Stimulated activated CD4-positive, alpha-beta T cell treated with anti-CD3 and anti-CD28 coated beads, Interleukin-15, amount 100 ng/mL, for 48 hours (primary cell): ENCODE measurements at places on chromosomes 7 and 10.

- DNase-seq: no peak
Observed at GRCh38 chr7:29256693-29257002, 62.1 kb downstream of the CHN2 start.

- DNase-seq: no peak
Observed at GRCh38 chr7:11524476-11525397, 307.3 kb downstream of the THSD7A start.

DNA sequence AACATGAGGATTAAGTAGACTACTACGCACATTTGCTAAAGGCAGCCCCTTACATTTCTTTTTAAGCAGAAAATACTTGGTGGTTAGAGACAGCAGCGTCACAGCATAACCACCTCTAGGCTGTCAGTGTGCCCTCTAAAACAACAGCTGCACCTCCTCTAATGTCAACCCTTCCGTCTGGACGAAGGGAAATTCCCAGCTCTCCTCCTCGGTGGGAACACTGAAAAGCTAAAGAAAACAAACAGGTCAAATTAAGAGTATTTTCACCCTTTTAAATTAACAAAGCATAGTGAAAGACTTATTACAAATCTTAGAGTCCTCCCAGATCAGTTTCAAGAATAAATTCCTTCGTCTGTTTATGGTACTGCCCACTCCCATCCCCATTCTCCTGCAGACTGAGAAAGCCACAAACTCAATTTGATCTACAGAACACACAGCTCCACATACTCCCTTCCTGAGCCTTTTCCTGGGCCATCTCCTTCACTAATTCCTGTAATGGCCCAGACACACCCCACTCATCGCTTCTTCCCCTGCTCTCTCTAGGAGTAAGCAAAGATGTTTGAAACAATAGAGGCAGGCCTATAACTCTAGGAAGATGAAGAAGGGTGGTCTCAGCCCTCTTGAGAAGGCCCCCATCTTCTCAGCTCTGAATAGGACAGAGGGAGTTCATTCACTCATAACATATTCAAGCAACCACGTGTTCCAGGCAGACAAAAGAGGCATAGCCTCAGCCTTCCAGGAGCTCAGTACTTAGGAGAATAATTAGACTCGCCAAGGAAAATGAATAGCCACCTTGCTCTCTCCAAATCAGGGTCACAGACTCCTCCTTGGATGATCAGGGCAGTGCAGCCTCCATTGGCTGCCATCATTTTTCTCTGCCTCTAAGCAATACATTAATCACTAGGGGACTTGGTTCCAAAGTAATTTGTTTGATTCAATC lies 47.5 kb upstream of the HNRNPH3 start:
- no peak for DNase-seq

DNA sequence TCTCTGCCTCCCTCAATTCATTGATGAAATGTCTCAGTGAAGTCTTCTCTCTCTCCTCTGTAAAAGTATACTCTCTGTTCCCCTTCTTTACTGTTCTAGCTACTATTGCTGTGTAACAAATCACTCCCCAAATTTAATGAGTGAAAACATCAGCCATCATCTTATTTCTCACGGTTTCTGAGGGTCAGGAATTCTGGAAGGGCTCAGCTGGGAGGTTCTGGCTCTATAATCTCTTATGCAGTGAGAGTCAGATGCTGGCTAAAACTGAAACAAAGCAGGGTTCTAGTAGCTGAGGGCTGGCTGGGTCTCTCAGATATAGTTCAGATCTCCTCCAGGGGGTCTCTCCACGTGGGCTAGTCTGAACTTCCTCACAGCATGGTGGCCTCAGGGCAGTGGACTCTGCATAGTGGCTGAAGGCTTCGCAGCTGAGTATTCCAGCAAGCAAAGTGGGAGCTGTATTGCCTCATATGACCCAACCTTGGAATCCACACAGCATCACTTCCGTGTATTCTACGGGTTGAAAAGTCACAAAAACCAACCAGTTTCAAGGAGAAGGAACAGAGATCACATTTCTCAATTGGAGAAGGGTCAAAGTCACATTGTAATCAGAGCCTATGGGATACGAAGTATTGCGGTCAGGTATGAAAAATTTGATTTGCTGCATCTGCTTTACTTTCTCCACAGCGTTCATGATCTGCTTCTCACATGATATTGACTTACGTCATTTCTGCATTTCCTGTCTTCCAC lies 74.8 kb upstream of the ATRNL1 start:
- no peak for DNase-seq

- DNase-seq: no peak
Observed at GRCh38 chr10:93154531-93154930, 80.8 kb downstream of the CYP26A1 start.

DNA sequence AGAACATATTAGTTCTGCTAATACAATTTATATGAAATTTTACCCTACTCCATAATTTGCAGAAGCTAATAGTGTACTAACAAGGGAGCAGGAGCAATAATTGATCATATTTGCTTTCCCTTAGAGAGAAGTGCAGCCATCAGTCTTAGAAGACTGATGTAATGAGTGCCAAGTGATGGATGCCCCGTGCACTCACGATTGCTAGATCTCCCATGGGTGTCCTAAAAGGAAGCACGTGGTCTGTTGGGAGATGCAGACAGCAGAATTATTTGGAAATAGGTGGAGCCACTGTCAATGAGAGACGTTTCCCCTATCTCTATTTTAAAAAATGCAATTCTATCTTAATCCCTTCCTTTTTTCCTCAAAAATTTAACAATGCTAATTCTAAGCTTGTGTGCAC lies 772.2 kb upstream of the C7orf33 start:
- no peak for DNase-seq

DNA sequence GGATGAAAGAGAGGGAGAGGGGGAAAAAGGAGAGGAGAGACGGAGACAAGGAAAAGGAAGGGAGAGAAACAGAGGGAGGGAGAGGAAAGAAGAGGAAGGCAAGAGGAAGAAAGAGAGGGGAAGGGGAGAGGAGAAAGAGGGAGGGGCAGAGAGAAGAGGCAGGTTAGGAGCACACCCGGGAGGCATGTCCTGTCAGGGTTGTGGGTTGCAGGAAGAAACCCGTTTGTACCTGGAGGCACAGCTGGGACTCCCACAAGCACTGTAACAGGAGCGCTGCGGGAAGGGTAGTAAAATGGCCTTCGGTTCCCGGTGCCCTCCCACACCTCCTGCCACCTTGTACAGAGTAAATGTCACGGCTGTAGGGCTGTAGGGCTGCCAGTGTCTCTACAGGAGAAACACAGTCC lies 24.7 kb downstream of the FGFR2 start:
- no peak for DNase-seq

DNA sequence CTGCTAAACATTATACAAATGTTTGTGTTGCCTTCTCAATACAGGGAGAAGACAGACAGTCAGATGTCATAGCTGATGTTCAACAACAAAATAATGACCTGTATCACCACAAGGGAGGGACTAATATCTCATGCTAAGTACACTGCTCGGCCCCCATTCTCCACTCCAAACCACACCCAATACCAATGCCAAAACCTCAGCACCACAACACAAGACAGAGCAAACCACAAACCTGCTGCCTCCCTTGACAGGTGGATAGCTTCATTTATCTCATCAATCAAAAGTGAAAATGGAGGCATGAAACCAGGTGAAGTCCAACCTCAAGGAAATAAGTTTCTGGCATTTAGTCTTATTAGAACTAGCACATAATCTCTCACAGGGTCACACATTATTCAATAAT lies 109.5 kb downstream of the PARD3 start:
- no peak for DNase-seq

DNA sequence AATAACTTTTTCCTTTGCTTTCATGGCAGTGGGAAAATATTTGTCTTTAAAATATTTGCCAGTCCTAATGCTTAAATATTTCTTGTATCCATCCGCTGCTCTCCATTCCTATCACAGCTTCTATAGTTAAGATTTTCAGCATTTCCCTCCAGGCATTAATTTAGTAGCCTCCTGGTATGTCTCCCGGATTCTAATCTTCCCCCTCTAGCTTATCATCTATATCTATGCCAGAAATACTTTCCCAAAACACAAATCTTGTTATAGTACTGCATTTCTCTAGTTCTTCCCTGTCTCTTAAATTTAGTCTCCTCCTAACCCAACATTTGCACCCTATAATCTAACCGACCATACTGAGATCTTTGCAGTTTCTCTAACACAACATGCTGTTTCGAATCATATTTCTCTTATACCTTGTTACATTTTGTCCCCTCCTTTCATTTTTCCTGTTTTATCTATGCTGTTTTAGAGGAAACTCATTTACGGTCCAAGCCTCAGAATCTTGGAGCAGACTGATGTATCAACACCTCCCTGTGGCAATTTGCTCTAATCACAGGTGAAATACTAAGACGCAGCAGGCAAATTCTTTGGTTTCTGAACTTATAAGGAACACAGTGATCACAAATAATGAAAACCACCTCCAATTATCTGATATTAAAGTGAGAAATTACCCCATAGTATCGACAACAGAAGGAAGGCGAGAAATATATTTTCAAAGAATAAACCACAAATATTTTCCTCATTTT lies 10.3 kb downstream of the CNTNAP2 start:
- no peak for DNase-seq

- no peak for DNase-seq
Observed at GRCh38 chr7:26188206-26188956, 12.2 kb downstream of the HNRNPA2B1 start.

DNA sequence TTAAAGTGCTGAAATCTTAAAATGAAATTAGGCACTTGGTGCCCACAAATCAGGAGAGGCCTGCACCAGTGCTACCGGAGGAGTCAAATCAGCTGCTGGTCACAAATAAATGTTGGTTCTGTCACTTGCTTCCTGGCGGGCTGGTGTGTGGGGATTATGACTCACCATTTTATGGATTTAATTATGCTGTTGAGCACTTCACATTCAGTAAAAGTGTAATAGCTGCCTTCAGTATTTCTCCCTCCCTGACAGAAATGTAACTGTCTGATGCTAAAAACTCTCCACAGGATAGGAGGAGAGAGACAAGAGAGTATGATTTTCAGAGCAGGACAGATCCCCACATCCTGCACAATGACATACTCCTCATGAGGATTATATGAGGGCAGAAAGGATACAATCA lies 186.0 kb downstream of the JAZF1 start:
- DNase-seq: no peak

GRCh38 chr7:159010411-159010810 lies 134.3 kb downstream of the VIPR2 start:
- DNase-seq: no peak

DNA sequence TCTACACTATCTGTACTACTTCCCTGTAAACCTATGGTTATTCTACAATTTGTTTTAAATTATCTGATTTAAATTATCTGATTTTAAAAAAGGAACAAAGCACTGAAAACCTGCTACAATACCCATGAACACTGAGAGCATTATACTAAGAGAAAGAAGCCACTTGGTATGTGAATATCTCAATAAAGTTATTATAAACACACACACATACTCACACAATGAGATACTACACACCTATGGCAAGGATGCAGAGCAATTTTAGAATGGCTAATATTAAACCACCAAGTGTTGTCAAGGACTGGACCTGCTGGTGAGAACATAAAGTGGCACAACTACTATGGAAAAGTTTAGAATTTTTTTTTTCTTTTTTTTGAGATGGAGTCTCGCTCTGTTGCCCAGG lies 82.7 kb downstream of the IGF2BP3 start:
- DNase-seq: no peak

DNA sequence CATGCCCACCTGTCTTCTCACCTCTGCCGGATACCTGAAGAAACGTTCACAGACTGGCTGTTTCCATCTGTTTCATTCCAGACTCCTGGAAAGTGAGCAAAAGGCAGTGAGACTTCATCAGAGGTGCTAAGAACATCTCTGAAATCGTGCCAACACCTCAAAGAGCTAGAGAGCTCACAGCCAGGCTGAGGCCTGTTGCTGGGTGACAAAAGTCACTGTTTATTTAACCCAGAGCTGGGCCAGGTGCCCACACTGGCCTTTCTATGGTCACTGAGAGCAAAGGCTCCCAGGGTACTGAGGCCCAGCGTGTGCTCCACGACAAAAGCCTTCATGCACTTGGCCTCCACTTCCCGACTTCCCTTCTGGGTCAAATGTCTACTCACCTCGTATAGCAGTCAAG lies 3.7 kb upstream of the NANOS1 start:
- no peak for DNase-seq

- no peak for DNase-seq
Observed at GRCh38 chr7:108454674-108455550, 1.3 kb downstream of the NRCAM start.

DNA sequence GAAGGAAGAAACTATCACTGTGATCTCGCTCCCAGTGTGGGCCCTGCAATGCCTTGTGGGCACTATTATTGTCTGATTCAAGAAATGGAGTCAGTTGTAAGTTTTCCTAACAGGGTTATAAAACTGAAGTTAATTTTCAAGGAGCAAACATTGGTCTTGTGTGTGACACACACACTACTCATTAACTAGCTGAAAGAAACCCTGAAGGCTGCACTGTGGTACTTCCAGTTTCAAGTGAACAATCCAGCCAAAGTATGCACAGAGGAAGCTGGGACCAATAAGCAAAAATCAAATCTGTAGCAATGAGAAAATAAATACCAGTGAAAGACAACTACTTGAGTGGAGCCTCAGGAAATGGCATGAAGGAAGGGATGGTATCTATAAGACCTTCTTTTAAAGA lies 506.6 kb upstream of the POT1 start:
- DNase-seq: no peak

DNA sequence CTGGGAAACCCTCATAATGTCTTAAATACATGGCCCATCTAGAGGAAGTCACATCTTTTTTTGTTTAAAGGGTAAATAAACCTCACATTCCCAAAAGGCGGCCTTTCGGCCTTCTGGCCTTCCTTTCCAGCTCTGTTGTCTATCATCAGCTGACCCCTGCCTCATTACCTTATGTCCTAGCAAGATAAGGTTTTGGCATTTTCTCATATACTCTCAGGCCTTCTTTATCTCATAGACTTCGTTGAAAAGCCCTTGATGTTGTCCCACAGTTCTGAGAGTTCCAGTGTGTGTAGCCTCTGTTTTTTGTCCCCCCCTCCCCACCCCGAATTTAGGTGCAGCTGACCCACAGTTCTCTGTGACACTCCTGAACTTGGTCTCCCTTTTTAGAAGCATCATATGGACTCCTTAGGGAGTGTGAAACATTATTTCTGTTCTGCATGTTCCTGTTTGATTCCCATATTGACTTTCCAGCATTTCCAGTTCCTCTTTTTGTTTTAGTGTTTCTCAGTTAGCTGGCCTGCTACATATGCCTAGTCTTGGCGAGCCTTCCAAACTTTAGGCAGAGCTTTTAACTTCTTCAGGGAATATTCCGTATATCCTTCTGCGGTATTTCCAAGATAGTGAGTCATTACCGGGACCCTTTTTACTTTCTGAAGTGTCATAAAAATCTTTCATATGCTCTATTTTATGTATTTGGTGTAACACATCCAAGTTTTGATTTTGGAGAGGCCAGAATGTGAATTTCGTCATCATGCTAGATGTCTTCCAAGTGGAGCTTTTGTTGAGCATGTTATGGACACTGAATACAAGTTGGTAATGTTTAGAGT lies 138.5 kb downstream of the LRRC4 start:
- DNase-seq: no peak

DNA sequence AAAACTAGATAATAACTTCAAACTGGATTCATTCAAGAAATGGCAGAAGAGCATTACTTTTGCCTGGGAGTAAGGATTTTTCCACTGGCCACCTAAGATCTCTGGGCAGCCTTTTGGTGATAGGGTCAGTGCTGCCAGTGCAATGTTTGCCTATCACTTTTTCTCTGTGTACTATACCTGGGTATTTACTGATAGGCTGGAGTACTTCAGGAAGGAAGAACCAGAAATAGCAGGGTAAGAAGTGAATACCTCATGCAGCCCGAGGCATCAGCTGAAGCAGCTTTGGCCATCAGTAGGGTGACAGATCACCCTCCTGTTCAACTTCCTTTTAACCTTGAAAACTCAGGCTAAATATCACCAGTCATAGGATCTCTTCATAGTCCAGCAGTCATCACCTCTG lies 5.5 kb upstream of the PAPSS2 start:
- no peak for DNase-seq

- DNase-seq: no peak
Observed at GRCh38 chr7:69776611-69777010, 178.3 kb downstream of the AUTS2 start.
